ENCODE measurements at places on chromosomes 6 and 20.

- no peak for DNase-seq
Measured at GRCh38 chr6:12245763-12246718, 44.1 kb upstream of the EDN1 start.

DNA sequence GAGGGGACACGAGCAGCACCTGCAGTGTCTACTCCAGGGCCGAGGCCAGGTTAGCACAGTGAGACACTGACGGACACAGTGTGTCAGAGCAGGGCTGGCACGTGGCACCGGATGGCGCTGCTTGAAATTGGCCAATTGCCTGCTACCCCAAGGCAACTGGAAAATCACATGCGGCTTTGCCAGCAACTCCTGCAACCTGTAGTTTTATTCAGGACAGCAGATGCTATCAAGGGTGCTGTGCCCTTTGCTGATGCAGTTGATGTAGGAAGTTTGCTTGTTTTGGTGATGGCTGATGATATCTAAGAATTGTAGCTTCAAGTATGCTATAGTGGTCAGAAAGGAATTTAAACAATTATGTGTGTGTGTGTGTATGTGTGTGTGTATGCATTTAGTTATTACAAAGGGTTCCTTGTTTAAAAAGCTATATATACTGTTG lies 25.9 kb downstream of the RIN2 start:
- peak; percentile 69 for DNase-seq

GRCh38 chr20:47040506-47041125 lies 146.0 kb downstream of the EYA2 start:
- no peak for DNase-seq

GRCh38 chr6:12293235-12293930 lies 3.2 kb downstream of the EDN1 start:
- no peak for DNase-seq

DNA sequence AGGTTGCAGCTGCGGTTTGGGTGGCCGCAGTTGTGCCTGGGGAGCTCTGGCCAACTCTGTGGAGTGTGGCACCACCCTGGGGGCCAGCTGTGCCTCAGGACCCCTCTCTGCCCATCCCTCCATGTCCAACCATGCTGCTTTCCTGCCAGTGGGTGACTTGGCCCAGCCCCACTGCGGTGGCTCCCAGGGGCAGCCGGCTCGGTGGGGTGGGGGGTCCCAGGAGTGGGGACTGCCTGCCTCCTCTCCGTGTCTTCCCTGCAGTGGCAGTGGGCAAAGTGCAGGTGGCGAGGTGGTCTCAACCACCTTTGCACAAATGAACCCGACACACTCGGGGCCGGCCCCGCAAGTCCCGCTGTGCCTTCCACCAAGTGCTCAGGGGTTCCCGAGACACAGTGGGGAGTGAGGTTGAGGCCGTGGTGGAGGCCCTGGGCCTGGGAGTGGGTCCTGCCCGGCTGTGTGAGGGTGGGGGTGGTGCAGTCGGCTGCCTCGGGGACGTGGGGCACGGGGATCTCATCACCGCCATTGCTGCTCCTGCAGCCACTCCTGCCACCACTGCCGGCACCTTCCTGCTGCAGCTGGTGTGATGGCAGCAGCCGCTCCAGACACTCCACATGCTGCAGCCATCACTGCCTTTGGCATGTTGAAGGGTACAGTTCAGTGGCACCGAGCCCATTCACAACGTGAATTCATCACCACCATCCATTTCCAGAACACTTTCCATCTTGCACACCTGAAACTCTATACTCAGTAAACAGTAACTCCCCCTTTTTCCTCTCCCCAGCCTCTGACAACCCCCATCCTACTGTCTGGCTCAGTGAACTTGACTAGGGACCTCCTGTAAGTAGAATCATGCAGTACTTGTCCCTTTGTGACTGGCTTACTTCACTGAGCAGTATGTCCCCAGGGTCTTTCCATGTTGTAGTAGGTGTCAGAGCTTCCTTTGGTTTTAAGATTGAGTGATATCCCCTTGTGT lies 10.7 kb upstream of the SLCO4A1 start:
- DNase-seq = no peak
